ENCODE measurements at places on chromosomes 13 and 19. TPM values are rescaled to one million over a fixed set of nuclear protein-coding genes. Genes with fewer than 3 reads are reported as not detected.

Gene OR2Z1
- total RNA-seq = not detected

Gene GRIN3B
- total RNA-seq = 1.7 TPM

Gene TMPRSS9
- not detected for total RNA-seq

Gene ZNF667
- total RNA-seq = 3.4 TPM

Gene ZNF177
- total RNA-seq = 0.51 TPM

Gene ZNF837
- total RNA-seq = 1.2 TPM

Gene TLE6
- total RNA-seq = 0.61 TPM

Gene GIPR
- total RNA-seq = 1.3 TPM

Gene PRSS57
- total RNA-seq = not detected

Gene GPR108
- 61.7 TPM for total RNA-seq

Gene CACNA1A
- total RNA-seq = 0.03 TPM

Gene ZFP14
- 1.4 TPM for total RNA-seq

Gene MADCAM1
- total RNA-seq = 0.10 TPM

Gene PROZ
- not detected for total RNA-seq

Gene NTF4
- total RNA-seq = 11.7 TPM

Gene TMC4
- total RNA-seq = 7.2 TPM

Gene PDX1
- not detected for total RNA-seq

Gene ZNF443
- total RNA-seq = 3.3 TPM

Gene RASAL3
- not detected for total RNA-seq

Gene COLGALT1
- 91.1 TPM for total RNA-seq

Gene SLC10A2
- total RNA-seq = 0.39 TPM

Gene NLRP4
- total RNA-seq = not detected

Gene NXNL1
- total RNA-seq = not detected

Gene RNF225
- 0.24 TPM for total RNA-seq

Gene OSCAR
- total RNA-seq = 0.11 TPM

Gene CCL25
- total RNA-seq = not detected

Gene SF3A2
- 34.2 TPM for total RNA-seq

Gene GSX1
- not detected for total RNA-seq

Gene NKPD1
- total RNA-seq = 0.04 TPM

Gene LINGO3
- total RNA-seq = not detected

Gene LRRC63
- total RNA-seq = not detected

Gene SCEL
- total RNA-seq = 2.4 TPM

Gene RCBTB2
- total RNA-seq = 4.1 TPM

Gene PLEKHA4
- 7.4 TPM for total RNA-seq

Gene HIF3A
- 0.17 TPM for total RNA-seq

Gene MUC16
- not detected for total RNA-seq

Gene PEAK3
- total RNA-seq = not detected

Gene ZNF555
- 4.4 TPM for total RNA-seq

Gene OLFM4
- not detected for total RNA-seq

Gene LAIR1
- not detected for total RNA-seq

Gene ZNF91
- total RNA-seq = 10.3 TPM

Gene F7
- not detected for total RNA-seq

Gene BORCS8
- 21.7 TPM for total RNA-seq

Gene ZNF583
- total RNA-seq = 3.9 TPM

Gene FGF22
- not detected for total RNA-seq

Gene FLT3
- not detected for total RNA-seq

Measured in foreskin keratinocyte (primary cell).